ENCODE measurements at places on chromosomes 6 and 20.

GRCh38 chr6:35209081-35209480, 4.7 kb upstream of the SCUBE3 start:
- DNase-seq = no peak

DNA sequence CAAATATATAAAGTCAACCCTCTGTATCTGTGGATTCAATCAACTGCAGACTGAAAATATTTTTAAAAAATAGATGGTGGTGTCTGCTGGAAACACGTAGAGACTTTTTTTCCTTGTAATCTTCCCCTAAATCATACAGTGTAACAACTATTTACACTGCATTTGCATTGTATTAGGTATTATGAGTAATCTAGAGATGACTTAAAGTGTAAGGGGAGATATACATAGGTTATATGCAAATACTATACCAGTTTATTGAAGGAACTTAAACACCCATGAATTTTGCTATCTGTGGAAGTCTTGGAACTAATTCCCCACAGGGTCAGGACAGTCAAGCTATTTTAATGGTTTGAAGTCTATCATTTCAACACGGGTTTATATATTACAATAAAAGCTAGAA, 10.2 kb downstream of the HDAC2 start:
- DNase-seq = no peak

GRCh38 chr6:155765275-155766194, 309.9 kb upstream of the NOX3 start:
- DNase-seq = no peak

DNA sequence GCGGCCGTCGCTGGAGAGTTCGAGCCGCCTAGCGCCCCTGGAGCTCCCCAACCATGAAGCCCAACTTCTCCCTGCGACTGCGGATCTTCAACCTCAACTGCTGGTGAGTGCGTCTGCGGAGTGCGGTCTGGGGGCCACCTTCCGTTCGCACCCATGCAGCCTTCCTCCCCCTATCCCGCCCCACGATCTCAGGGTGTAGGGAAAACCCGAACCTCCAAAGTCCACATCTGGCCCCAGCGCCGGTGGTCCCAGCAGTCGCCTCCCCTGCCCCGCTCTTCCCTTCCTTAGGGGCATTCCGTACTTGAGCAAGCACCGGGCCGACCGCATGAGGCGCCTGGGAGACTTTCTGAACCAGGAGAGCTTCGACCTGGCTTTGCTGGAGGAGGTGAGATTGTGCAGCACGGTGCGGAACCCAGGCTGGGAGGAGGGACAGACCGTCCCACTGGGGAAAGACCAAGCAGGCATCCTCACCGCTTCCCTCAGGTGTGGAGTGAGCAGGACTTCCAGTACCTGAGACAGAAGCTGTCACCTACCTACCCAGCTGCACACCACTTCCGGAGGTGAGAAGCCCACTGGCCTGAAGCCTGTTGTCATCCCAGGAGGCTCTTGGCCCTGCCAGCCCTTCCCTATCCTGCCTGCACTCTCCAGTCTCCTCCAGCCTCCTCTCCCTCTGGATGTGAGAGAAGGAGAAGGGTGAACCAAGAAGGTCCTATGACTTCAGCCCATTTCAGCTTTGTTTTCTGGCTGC, 719 bp downstream of the SMPD2 start:
- DNase-seq = peak; percentile 58

DNA sequence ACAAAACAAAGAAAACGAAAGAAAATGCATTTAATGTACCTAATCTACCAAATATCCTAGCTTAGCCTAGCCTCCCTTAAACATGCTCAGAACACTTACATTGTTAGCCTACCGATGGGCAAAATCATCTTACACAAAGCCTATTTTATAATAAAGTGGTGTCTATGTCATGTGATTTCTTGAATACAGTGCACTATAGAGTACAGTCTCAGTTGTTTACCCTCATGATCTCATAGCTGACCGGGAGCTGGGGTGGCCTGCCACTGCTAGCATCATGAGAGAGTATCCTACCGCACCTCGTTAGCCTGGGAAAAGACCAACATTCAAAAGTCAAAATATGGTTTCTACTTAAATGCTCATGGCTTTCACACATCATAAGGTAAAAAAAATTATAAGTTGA, 16.6 kb downstream of the GCNT2 start:
- DNase-seq = no peak

DNA sequence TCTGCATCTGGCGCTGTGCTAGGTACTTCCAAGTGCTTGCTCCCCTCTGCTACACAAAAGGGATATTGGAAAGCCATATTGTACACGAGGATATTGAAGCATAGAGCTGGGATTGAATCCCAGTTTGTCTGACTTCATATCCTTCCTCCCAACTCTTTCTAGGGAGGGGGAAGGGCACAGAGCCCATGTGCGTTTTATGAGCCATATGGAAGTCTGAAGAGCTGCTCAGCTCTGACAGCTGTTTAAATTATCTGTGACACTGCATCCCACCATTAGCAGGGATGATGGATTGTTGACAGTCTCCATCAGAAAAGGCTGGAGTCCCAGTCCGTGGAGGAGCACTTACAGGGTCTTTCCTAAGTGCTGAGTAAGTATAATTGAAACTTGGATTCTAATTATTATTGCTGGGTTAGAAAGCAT, 18.4 kb downstream of the TIAM2 start:
- no peak for DNase-seq

DNA sequence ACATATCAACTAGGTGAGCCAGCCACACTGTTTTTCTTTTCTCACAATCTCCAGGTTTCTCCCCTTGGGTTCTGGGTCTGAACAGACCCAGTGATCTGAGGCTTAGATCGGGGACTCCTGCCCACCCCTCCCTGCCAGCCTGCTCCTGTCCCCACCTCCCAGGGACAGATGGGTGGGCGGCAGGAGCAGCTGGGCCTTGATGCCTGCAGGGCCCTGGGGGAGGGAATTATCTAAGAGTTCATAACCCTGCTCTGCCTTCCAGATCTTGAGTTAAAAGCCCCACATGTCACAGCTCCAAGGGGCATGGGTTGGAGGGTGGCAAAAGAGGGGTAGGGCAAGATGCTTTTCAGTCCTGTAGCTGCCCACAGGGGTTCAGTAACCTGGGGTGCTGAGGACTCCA, 5.2 kb upstream of the XKR7 start:
- DNase-seq = no peak

GRCh38 chr6:161744211-161745067, 470.6 kb upstream of the AGPAT4 start:
- DNase-seq = no peak

DNA sequence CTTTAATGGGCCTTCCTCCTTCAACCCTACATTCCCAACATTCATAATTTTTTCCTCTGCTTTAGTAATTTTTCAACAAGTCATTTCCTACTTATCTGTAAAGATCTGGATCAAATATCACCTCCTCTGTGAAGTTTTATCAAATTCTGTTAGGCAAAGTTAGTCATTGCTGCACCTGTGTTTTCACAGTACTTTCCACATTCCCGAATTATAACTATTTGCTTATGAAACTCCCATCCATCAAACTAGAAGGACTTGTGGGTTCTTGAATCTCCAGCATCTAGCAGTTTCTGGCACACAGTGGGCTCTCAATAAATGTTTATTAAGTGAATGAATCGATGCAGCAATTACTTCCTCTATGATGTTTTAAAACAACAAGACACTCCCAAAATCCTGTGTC, 257.6 kb downstream of the HDGFL1 start:
- no peak for DNase-seq

GRCh38 chr6:130473886-130474285, 108.1 kb downstream of the TMEM200A start:
- DNase-seq = no peak

DNA sequence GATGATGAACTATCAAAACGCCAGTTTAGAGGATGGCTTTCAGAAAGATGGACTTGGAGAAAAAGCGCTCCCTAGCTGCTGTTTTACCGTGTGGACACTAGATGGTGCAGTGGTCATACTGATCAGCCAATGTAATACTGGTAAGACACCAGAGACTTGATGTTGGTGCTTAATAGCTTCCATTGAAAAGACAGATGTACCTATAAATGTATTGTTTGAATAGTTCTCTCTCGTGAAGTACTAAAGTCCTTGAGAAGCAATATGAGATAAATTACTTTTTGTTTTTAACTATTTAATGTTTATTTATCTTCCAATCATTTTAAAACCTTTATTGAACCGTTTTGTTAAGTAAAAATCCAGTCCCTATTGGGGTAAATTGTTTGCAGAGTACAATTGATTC, 63.9 kb upstream of the FUCA2 start:
- peak; percentile 57 for DNase-seq

DNA sequence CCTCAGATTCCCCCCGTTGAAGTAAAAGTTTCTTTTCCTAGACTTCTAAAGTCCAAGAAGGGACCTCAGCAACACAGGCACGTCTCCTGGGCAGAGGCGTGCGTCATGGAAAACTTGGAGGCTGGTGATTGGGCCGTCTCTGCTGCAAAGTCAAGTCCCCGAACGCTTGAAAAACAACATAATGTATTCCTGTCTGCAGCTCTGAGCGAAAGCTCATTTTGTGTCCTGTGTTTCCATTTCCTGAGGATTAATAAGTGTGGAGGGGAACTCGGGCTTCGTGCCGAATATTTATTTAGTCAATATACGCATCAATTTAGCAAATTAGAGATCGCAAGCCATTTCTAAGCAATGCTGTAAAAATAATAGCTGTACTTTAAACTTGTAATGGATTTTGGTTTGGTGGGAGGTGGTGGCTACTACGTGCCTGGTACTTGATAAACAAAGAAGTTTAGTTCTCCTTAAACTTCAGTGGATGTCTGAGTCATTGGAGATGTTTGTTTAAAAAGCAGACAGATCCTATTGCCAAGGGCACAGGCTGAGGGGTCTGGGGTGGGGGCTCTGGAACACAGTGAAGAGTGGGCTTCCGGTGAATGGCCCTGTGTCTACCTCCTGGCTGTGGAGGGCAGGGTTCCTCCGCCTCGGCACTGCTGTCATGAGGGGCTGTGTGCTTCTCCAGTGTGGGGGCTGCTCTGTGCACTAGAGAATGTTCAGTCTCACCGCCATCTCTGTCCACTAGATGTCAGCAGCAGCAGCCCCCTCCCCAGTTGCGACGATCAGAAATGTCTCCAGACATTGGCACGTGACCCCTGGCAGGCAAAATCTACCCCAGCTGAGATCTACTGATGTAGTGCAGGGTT, 21.8 kb downstream of the PCK1 start:
- peak; percentile 52 for DNase-seq

DNA sequence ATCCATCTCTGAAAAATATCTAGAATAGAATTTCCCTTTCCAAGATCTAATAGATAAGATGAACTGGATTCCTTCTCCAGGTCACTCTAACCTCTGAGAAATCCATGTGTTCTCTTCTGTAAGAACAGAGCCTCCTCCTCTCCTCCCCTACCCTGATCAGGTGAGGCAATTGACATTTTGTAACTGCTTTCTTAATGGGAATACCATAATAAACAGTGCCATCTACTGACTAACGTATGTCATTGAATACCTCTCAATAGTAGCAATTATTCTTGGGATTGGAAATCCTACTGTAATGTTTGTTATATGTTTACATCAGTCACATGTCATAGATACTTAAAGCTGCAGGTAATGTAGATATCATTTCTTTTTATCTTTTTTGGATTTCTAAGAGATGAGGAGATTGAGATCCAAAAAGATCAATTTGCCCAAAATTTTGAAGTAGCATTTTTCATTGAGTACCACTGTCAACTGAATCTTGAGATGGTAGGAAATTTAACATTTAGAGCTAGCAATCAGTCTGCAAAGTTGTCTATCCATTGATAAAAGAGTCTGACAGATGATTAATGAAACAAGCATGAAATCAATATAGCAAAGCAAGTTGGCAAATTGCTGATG, 365.8 kb upstream of the HSF2 start:
- no peak for DNase-seq

GRCh38 chr6:55696041-55696440, 117.0 kb upstream of the HMGCLL1 start:
- DNase-seq = no peak

GRCh38 chr6:140105857-140106256, 731.4 kb upstream of the CITED2 start:
- no peak for DNase-seq

DNA sequence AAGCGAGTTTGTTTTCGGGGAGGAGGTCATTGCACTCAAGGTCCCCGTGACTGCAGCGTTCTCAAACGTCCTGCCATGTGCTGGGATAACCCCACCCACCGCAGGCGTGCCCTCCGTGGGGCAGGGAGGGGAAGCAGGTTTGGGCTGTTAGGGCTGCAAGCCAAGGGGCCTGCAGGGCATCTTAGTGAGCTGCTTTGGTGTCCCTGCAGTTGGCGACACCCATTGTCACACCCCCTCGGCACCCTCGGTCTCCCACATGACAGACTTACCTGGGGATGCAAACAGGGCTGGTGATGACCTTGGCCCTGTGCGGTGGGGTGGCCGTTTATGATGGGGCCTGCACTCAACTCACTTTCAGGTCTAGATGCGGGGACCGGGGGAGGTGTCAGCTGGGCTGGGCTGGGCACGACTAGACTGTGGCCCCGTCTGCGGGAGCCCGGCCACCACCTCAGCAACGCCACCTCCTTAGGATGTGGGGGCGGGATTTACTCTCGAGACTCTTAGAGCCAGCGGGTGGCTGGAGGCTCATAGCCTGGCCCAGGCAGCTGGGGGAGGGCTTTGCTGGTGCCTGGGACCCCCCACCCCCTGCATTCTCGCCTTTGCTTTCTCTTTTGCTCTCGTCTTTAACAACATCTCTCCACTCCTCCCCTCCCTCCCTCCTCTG, 6.5 kb upstream of the GATA5 start:
- no peak for DNase-seq

DNA sequence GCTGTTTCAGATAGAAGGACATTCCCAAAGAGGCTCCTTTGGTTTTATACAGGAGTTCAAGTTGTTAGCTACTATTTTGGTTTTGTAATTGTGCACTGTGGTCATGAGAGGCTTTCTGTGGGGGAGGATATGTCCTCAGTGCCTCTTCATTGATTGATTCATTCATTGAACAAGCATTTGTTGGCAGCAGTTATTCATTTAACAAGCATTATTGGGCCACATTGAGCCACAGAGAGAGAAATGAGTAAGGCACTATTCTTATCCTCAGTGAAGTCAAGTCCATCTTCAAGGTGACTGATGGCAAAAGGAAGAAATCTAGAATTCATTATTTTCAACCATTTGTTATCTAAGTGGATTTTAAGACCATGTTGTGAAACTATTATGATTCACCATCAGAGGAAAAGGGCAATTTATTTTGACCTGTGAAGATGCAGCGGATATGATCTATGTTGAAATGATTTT, 697.2 kb upstream of the CITED2 start:
- DNase-seq = no peak

GRCh38 chr6:29864037-29864810, 36.6 kb downstream of the HLA-G start:
- DNase-seq = no peak

DNA sequence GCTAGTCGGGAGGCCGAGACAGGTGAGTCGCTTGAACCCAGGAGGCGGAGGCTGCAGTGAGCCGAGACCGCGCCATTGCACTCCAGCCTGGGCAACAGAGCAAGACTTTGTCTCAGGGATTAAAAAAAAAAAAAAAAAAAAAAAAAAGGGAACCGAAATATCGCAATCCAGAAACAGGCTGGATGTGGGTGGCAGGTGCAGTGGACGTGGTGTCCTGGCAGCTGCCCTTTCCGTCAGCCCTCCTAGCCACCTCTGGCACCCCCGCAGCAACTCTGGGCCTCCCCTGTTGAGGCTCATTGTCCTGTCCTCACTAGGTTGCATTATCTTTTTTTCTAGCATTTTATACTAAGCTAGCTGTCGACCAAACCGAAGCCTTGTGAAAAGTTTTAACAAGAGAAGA, 113.5 kb downstream of the DTNBP1 start:
- no peak for DNase-seq

GRCh38 chr20:60064554-60065196, 106.5 kb downstream of the CDH26 start:
- DNase-seq = no peak
